ENCODE measurements at places on chromosomes 12 and 14.

DNA sequence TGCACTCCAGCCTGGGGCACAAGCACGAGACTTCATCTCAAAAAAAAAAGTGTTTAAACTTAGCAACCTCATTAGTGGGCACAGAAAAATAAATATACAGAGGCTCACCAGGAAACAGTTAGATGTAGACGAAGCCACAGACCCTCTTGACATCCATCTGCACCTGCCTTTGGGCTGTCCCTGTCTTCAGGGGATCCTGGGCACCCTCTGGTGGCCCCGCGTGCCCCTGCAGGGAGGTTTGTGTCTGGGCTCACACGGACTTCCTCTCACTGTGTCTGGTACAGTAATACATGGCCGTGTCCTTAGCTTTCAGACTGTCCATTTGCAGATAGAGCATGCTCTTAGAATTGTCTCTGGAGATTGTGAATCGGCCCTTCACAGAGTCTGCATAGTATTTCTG, 916.5 kb downstream of the TMEM121 start:
- DNase-seq = peak; percentile 61

GRCh38 chr12:89041078-89041477, 311.2 kb downstream of the DUSP6 start:
- no peak for DNase-seq

GRCh38 chr12:17344649-17345048, 738.7 kb upstream of the LMO3 start:
- DNase-seq = no peak

GRCh38 chr12:119288576-119288975, 46.0 kb upstream of the CCDC60 start:
- DNase-seq = no peak

- no peak for DNase-seq
These were observed 46.6 kb downstream of the SUSD6 start for GRCh38 chr14:69657950-69658355.

DNA sequence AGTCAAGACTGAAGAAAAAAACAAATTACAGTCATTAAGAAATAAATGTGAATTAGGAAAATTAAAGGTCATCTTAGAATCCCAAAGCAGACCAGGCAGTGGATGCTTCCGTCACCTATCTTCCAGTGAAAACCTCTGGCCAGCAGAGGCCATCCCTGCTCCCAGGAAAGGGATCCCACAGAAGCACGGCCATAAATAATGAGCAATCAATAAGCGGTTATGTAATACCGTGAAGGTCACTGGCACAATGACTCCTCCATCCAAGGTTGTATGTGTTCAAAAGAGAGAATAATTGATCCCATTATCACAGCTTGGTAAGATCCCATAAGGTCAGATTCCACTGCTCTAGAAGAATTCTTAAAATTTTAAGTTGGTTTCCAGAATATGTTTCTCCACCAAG, 85.7 kb downstream of the PPP2R5E start:
- no peak for DNase-seq

DNA sequence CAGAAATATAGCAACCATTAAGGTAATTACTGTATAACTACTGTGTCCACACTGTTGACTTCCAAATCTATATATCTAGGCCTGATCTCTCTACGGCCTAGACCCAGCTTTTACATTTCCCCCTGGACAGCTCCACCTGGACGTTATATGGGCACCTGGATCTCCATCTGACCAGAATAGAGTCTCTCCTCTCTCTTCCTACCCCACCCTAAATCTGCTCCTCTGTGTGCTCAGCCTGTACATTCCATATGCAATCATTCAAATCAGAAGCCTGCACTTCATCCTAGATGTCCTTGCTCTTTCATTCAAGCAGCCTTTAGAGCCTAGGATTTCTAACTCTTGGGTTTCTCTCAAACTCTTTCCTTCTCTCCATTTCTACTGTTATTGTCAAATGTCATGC, 255.0 kb downstream of the PAX9 start:
- no peak for DNase-seq

DNA sequence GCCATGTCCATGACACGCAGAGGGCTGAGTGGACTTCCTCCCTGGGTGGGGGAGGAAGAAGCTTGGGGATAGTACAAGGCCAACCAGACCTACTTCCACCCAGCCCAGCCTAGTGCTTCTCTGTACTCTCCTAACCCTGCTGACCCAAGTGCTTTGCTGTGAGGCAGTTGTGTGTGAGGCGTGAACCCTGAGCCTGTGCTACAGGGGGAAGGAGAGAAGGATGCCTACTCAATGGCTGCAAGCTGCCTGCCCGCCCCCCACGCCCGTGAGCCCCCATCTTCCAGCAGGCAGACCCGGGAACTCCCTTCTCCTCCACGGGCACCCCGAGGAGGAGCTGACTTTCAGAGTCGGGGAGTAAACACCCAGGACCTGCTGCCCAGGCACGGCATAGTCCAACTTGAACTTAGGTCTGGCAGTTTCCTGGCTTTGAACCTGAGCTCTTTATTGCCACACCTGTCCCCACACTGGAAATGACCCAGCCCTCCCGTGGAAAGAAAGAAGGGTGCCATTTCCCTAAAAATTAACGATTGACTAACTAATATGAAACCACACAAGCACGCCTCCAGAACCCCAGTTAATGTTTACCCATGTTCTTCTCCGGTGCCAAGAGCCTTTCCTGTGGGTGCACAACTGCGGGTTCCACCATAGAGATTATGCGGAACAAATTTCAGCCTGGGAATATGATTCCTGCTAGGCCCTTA, 10.8 kb downstream of the ALDH2 start:
- DNase-seq = no peak

- DNase-seq = no peak
These were observed 427.5 kb upstream of the MIS18BP1 start for GRCh38 chr14:45680531-45680930.

DNA sequence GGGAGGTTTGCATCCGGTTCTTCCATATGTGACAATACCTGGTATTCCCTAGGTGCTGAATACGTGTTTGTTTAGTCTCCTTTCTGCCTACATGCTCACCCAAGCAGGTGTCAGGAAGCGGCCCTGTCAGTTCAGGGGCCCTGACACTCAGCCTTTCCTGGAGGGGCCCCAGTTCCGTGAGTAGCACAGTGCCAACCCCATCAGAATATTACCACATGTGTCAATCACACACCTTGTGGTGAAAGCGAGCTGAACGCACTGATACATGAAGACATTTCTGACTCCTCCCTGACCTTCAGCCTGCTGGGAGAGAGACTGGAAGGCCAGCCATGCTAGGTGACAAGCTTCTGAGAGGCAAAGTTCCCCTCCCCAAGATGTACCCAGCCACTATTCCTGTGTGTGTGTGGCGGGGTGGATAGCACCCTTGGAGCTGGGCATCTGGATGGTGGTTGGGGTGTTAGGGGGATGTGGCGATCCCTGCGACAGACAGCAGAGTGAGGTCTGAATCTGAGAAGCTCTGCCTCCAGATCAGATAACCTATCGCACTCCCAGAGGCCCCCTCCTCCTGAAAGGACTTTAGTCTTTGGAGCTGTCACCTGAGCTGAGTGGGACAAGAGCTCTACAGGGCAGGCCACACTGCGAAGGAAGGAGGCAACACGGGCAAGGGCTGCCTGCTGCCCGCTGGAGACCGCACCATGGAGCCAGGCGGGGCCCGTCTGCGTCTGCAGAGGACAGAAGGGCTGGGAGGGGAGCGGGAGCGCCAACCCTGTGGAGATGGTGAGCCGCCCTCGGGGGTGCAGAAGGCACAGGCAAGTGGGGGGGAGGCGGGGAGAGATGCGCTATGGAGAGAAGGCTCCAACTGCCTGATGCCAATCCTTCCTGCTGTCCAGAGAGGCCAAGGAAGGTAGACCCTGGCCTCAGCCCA, at the start of gene SOAT2:
SOAT2 (plus strand) TSS at position 604 of the 925 bp plus-strand sequence; CDS start at position 696, 92 bp downstream.
- DNase-seq = peak; percentile 74

GRCh38 chr12:88566430-88566829, 13.8 kb downstream of the KITLG start:
- DNase-seq = no peak

DNA sequence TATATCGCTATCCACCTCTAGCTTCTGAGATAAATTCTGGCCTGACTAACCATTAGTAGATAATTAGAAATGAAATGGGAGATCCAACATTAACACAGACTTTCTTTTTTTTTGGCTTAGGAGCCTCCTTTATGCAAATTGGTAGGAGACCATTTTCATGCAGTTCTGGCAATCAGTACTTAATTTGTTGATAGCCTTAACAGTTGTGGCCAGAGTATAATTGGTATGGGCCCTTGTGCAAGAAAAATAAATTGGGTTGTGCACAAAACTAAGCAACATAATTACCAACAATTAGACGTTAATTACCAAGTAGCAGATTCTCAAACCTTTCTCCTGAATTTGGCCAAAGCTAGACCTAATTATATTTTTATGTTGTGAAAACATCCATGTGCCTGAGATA, 111.0 kb downstream of the MGAT4C start:
- no peak for DNase-seq

DNA sequence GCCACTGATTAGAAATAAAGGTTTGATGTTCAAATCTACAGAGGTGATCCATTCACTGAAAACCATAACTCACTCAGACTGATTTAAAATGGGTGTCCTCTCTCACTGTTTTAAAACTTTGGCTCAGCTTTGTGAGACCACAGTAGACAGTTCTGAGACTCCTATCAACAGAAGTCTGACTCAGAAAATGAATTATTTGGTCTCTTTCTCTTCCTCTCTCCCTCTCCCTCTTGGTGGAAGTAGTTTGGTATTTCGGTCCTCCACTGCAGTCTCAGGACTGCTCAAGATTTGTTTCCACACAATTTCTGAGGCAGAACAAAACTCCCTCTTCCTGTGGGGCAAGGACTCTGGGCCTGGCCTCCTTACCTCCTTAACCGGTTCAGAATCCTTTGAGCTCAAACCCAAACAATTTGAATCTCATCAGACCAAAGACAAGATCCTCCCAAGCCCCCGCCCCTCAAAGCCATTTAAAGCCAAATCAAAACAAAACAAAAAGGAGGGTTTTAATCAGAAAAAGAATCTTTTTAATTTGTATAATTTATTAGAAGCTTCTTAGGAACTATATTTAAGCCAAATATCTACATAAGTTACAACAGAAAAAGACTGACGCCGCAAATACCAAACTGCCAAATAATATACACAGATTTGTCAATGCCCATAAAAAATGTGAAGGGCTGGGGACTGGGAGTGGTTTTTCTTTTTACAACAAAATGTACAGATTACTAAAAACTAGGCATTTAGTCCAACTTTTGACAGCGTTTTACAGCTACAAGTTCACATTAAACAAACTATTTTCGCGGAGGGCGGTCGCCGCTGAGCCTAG, 3.9 kb downstream of the NKX2-1 start:
- no peak for DNase-seq

DNA sequence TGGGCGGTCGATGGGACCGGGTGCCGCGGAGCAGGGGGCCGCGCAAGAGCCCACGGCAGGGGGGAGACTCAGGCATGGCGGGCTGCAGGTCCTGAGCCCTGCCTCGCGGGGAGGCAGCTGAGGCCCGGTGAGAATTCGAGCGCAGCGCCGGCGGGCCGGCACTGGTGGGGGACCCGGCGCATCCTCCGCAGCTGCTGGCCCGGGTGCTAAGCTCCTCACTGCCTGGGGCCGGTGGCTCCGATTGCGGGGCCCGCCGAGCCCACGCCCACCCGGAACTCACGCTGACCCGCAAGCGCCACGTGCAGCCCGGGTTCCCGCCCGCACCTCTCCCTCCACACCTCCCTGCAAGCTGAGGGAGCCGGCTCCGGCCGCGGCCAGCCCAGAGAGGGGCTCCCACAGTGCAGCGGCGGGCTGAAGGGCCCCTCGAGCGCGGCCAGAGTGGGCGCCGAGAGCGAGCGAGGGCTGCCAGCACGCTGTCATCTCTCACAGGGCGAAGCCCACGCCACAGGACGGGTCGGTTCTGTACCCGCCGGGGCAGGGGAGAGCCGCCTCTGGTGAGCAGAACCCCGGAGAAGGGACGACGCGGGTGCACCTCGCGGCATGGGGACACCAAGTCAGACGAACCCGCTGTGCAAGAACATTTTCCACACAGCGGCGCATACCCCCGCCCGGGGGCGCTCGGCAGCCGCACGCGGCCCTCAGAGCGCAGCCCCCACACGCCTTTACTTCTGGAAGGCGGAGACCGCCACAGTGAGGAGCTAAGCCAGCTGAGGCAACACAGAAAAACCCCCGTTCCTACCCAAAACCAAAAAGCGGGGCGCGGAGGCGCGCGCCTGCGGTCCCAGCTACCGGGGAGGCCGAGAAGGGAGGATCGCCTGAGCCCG, 1.2 kb upstream of the SIVA1 start:
- no peak for DNase-seq

GRCh38 chr12:41528874-41529273, 340.8 kb downstream of the PDZRN4 start:
- DNase-seq = no peak

DNA sequence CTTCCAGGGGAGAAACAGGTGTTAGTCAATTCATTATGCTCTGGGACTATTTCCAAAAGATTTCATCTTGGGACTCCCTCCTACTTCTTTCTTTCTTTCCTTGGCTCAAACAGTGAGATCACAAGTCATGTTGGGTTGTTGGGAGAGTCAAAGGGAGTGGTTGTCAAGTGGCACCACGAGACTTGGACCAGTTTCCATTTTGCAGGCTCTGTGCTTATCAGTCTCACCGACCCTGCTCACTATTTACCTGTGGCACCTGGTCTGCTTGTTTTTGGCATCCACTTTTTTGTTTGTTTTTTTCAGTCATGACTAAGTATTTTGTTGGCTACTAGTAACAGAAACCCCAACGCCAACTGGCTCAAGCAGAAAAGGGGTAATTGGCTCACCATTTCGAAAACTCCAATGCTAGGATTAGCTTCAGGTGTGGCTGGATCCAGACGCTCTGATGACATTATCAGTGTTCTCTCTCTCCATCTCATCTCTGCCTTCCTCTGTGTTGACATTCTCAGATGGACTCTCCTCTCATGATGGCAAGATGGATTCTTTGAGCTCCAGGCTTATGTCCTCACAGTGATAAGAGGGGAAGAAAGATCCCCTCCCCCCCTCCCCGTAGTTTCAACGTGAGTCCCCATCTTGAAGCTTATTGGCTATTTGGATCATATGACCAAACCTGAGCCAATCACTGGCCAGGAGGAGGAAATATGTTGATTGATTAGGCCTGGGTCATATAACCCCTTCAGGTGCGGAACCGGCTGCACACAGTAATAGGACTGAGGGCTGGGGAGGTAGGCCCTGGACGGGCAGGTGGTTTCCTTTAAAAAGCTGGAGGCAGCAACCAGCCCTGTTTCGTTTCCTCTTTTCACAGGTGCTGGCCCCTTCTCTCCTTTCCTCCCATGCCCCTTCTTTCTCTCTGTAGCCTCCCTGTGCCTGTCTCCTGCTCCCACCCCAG, 84.2 kb downstream of the AACS start:
- no peak for DNase-seq

DNA sequence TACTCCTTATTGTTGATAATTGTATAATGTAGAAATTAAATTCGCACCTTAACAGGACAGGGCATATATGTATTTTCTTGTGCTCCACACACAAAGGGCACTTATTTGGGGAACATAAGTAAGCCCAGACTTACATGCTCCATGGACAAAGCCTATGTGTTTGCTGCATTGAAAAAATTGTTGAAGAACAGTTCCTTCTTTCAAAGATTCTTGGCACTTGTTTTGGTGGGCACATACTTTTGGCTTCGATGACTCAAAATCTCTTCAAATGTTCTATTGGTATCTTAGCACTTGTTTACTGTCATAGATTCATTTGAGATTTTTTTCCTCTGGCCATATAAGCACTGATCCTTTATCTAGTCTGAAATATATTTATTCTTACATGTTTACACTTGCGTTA, 1.4 kb upstream of the MAP4K5 start:
- no peak for DNase-seq
